ENCODE measurements at places on chromosomes 4 and X. TPM values are rescaled to one million over a fixed set of nuclear protein-coding genes. Genes with fewer than 3 reads are reported as not detected.

DNA sequence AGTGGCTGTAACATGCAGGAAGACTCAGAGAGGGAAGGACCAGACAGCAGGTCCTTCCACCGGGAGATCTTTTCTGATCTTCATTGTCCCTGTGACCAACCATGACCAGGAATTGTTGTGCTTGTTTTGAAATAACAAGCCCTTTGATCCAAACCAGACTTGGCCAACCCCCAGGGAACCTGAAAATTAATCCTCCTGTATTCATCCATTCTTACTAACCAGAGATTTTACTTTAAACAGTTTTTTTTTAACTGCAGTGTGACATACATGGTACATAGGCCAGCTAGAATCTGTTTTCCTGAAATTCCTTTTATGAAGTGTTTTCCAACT is 4.0 kb downstream of the WFS1 start:
- no peak overlapping the region for H3K4me3 ChIP-seq
- no peak overlapping the region for H3K27ac ChIP-seq
- DNase-seq = no peak
- peaks cover 19% of the 10 kb centered on the region for H3K4me1 ChIP-seq
- H3K36me3 ChIP-seq = no peaks in the 10 kb centered on the region
- H3K27me3 ChIP-seq = peaks cover 2% of the 10 kb centered on the region

The GATA1 gene
- total RNA-seq = not detected

The SORBS2 gene
- not detected for total RNA-seq

The OPN1LW gene
- total RNA-seq = not detected

The PNCK gene
- 1.1 TPM for total RNA-seq

The CLDN22 gene
- total RNA-seq = not detected

Measured in activated CD8-positive, alpha-beta T cell treated with anti-CD3 and anti-CD28 coated beads for 36 hours (primary cell).